ENCODE measurements at places on chromosomes 1 and 21. TPM values are rescaled to one million over a fixed set of nuclear protein-coding genes. Genes with fewer than 3 reads are reported as not detected.

The SPATA17 gene
- total RNA-seq, result under 0.01 TPM

The TAS1R1 gene
- total RNA-seq, result not detected

The SYTL1 gene
- not detected for total RNA-seq

The C1QTNF12 gene
- total RNA-seq, result 0.32 TPM

The MCOLN2 gene
- total RNA-seq, result not detected

The GREM2 gene
- total RNA-seq, result not detected

The SLAMF7 gene
- not detected for total RNA-seq

The LCE1D gene
- total RNA-seq, result not detected

The PRAMEF26 gene
- total RNA-seq, result not detected

The BTBD19 gene
- 8.1 TPM for total RNA-seq

The TNFRSF25 gene
- 11.4 TPM for total RNA-seq

The S100A7 gene
- not detected for total RNA-seq

The TNFSF18 gene
- total RNA-seq, result 85.7 TPM

The CDC7 gene
- total RNA-seq, result 7.9 TPM

The AADACL4 gene
- total RNA-seq, result not detected

The ADAMTS4 gene
- total RNA-seq, result 16.0 TPM

The SPOCD1 gene
- 19.8 TPM for total RNA-seq

The GPR37L1 gene
- not detected for total RNA-seq

The KCNQ4 gene
- total RNA-seq, result under 0.01 TPM

The OLFM3 gene
- total RNA-seq, result under 0.01 TPM

The CD5L gene
- not detected for total RNA-seq

The KCNC4 gene
- total RNA-seq, result 1.6 TPM
